ENCODE measurements at places on chromosomes 13 and 19.

GRCh38 chr19:29309637-29310036, 96.7 kb upstream of the UQCRFS1 start:
- DNase-seq = no peak

DNA sequence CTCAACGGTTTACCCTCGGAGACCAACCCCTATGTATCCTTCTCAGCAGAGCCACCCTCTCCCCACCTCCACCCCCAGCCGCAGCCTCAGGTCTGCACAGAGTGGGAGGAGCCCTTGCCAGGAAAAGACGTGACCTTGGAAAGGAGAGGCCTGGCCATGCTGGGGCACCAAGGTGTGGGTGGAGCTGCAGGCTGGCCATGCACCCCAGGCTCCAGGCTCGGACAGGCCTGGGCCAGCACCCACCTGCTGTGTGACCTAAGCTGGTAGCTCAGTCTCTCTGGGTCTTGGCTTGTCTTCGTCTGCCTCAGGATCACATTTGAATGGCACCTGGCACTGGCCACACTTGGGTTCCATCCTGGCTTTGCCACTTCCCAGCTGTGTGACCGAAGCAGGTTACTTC, 29.5 kb downstream of the CCDC8 start:
- no peak for DNase-seq

DNA sequence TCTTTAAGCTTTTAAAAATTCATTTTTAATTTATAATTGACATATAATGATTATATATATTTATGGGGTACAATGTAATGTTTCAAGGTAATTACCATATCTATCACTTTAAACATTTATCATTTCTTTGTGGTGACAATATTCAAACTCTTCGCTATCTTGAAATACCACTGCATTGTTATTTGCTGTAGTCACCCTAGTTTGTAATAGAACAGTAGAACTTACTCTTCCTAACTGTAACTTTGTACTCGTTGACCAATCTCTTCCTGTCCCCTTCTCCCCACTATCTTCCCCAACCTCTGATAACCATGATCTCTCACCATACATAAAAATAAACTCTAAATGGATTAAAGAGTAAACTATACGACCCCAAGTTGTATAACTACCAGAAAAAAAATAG, 20.4 kb downstream of the COG6 start:
- no peak for DNase-seq

DNA sequence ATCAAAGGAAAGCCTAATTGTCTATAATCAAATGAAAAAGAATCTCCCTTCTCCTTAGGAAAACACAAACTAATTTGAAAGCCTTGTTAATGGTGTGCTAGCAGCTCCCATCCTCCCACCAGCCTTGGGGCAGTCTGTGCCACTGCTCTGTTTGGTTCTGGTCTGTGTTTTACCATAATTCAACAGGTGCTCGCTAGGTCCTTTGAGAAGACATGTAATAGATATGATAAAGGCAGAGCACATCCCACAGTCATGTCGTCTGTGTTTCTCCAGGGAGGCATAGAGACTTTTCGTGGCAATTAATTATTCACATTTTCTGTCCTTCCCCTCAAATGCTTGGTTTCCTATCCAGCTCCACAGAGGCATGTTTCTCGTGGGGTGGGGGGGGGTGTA, 23.8 kb downstream of the FAM124A start:
- no peak for DNase-seq

DNA sequence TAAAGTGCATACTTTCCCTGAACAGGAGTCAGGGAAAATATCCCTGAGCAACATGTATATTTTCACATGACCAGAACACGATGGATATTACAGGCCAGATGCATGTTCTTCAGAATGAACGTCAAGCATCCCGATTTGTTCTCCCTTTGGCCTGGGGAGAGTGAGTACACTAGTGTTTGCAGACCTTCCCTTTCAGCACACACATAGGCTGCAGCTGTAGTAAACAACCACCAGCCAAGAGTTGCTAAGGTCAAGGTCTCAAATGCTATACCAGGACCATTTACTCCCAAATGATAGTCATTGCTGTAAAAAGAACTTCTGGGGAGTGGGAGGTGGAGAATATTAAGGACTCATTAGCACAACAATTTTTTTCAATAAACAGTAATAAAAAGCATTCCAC, 3.0 kb downstream of the KLF12 start:
- no peak for DNase-seq

- no peak for DNase-seq
These were observed 69.5 kb upstream of the ANKRD10 start for GRCh38 chr13:110984381-110984780.

DNA sequence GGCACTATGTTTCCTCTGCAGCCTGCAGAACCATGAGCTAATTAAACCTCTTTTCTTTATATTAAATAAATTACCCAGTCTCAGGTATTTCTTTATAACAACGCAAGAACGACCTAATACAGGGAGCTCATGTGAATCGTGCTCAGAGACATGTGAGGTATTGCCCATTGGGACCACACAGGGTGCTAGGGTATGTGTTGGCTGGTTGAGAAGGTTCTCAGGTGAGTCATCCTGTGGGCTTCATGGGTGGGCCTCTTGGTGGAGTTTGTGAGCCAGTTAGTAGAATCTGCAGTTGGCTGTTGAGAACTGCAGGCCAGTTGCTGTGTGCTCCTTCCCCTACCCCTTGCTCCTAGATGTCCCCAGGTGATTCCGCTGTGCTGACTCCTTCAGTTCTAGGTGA, 163.0 kb downstream of the HS6ST3 start:
- DNase-seq = no peak

GRCh38 chr19:12293777-12294248, 870 bp downstream of the ZNF44 start:
- DNase-seq = peak; percentile 55

- no peak for DNase-seq
These were observed 27.2 kb downstream of the SPRY2 start for GRCh38 chr13:80313668-80314256.

GRCh38 chr13:72864142-72865011, 82.4 kb downstream of the PIBF1 start:
- DNase-seq = peak; percentile 31

DNA sequence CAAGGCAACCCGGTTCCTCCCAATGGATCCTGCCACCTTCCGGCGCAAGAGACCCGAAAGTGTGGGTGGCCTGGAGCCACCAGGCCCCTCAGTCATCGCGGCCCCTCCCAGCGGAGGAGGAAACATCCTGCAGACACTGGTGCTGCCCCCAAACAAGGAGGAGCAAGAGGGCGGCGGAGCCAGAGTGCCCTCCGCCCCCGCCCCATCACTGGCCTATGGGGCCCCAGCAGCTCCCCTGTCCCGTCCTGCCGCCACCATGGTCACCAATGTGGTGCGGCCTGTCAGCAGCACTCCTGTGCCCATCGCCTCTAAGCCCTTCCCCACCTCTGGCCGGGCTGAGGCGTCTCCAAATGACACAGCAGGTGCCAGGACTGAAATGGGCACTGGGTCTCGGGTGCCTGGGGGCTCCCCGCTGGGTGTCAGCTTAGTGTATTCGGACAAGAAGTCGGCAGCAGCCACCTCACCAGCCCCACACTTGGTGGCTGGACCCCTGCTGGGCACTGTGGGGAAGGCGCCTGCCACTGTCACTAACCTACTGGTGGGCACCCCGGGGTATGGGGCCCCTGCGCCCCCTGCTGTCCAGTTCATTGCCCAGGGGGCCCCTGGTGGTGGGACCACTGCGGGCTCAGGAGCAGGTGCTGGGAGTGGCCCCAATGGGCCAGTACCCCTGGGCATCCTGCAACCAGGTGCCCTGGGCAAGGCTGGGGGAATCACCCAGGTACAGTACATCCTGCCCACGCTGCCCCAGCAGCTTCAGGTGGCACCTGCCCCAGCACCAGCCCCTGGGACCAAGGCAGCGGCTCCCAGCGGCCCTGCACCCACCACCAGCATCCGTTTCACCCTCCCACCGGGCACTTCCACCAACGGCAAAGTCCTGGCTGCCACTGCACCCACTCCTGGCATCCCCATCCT, 11.2 kb upstream of the PRR19 start:
- peak; percentile 63 for DNase-seq

DNA sequence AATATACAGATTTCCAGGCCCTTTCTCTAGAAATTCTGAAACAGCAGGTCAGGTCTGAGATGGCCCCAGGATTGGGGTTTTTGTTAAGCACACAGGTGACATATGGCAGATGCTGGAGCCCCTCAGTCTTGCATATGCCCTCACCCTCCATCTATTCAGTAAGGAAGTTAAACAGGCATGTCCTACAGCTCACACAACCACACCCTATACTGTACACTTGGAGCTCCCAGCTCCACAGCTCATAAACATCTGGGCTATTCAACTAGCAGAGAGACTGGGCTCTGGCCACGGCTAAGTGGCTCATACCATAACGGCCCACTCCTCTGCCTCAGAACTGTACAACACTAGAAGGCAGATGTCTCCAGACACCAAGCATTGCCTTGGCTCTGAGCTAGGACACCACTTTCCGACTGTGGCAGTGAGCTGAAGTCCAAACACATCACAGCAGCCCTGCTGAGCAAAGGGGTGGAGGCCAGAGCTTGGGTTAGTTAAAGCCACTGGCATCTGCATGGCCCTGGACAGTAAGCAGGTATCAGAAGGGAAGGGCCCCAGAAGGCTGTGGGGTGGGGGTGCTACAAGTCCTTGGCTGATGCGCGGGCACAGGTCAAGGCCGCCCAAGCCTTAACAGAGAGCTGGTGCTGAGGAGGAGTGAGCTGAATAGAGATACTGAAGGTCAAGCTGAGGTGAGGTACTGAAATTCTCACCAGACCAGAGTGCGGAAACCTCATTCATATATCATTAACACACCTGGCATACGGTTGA, 79.1 kb downstream of the ABCC4 start:
- no peak for DNase-seq

- no peak for DNase-seq
These were observed 1.6 kb downstream of the DCLK1 start for GRCh38 chr13:36129539-36129938.

- no peak for DNase-seq
These were observed 8.7 kb upstream of the ATP12A start for GRCh38 chr13:24671386-24672113.

DNA sequence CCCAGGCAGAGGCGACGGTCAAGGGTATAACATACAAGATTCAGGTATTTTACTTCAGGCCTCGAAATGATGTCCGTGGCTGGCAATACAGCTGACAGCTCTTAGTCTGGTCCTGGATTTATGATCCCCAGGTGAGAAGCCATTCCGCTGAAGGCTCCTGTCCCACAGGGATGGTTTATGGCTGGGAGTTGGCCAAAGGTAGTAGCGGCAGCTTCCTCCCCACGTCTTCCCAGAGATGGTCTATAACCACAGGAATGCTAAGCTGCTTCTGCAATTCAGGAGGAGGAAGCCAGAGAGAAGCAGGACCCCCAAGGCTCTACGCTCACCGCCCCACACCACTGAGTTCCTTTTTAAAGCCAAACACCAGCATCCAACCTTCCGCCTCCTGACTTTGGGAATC, 27.1 kb downstream of the OLFM2 start:
- DNase-seq = no peak

- DNase-seq = no peak
These were observed 63.7 kb downstream of the SIPA1L3 start for GRCh38 chr19:37970699-37971098.

DNA sequence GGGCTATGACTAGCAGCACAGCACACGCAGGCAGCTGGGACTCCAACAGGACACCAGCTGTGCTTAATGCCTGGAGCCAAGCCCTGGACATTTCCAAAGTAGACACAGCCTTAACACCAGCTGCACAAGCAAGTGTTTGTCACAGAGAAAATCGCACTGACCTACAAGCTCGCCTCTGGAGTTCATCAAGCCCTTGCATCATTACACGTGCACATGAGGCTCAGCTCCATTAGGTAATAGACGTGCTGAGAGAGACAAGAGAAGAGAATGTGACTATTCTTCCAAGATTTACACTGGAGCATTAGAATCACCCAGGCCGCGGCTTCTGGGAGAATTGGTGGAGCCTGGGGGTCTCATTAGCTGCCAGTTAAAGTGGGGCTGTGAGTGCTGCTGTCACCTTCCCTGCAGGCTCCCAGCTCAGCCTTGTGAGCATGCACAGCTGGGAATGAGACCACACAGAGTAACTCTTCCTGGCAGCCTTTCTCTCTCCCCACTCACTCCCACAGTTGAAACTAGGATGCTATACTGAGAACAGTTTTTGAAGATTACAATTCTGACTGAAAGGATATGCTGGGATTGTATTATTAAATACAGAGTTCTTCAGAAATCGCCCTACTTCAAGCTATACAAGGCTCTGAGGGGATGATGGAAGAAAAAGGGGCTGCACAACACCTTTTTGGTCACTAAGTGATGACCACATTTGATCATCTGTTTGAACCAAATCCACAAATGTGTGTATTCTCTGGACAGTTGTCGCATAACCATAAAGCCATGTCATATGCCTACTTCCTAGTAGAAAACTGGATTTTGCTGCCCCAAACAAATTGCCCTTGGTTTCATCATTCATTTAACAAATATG, 10.5 kb downstream of the STOML3 start:
- no peak for DNase-seq

- no peak for DNase-seq
These were observed 19.4 kb downstream of the NOTCH3 start for GRCh38 chr19:15181394-15181793.

DNA sequence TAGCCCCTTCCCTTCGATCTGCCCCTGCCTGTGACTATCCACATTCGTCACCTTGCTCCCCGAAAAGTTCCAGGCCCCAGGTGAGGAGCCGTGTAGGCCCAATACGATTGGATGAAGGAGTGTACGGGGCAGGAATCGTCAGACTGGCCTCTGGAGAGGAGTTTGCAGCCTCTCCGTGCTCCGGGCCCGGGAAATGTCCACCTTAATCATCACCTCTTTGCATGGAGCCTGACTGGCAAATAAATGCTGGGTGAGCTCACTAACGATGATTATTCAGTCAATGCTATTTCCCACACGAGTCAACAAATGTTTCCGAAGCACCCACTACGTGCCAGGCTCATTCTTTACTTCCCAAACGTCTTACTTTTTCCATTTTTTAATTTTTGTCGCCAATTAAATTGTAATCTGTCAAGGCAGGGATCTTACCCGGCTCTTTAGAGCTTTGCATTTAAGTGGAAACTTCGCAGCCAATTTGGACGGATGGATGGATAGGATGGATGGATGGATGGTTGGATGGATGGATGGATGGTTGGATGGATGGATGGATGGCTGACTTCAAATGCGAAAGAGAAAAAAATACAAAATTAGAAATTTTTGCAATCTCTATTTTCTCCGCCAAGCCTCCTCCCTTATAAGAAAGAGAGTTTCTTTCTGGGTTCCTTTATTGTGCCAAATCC, 45.8 kb downstream of the TGDS start:
- no peak for DNase-seq

DNA sequence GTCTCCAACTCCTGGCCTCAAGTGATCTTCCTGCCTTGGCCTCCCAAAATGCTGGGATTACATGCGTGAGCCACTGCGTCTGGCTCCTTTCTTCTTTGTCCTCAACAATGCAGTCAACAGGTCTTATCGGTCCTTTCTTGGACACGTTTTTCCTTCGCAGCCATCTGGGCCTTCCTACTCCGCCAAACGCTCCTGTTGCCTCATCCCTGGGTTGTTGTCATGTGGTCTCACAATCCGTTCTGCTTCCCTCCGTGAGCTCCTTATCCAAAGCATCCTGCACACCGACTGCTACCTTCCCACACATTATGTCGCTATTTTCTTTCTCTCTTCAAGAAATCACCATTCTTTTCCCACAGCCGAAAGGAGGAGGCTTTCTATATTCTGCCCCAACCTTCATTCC, 306.8 kb downstream of the DCLK1 start:
- no peak for DNase-seq

GRCh38 chr13:82766732-82767321, 1115.4 kb downstream of the SLITRK1 start:
- DNase-seq = no peak

All from activated naive CD4-positive, alpha-beta T cell treated with Interleukin-2 at 50 U/mL for 16 hours (primary cell).